ENCODE measurements at places on chromosomes 4 and X.

DNA sequence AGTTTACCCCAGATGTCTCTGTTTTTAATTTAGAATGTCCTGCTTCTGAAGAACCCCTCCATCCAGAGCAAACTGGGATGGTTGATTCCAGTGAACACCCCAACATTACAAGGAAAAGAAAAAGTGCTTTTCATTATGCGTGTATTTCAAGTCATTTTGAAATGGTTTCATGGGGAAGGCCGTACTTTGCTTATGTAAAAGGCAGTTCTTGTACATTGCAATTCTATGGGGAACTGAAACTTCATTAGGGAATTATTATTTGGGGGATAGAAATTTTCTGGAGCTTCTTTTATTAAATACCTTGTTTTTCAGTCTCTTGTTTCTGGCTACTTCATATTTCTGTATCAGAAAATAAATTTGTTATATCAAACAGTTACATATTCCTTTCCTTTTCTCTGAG, 96.9 kb upstream of the ZNF518B start:
- no peak for DNase-seq

DNA sequence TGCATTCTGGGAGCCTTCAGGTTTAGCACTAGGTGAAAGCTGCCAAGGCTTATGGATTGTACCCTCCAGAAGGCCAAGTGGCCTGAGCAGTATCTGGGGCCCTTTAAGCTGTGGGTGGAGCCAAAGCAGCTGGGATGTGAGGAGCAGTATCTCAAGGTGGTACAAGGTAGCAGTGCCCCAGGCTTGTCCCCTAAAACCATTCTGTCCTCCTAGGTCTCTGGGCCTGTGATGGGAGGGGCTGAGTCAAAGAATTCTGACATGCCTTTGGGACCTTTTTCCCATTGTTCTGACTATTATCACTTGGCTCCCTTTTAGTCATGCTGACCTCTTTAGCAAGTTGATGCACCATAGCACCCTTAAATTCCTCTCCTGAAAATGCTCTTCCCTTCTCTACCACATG, 99.1 kb upstream of the TSPAN7 start:
- no peak for DNase-seq

DNA sequence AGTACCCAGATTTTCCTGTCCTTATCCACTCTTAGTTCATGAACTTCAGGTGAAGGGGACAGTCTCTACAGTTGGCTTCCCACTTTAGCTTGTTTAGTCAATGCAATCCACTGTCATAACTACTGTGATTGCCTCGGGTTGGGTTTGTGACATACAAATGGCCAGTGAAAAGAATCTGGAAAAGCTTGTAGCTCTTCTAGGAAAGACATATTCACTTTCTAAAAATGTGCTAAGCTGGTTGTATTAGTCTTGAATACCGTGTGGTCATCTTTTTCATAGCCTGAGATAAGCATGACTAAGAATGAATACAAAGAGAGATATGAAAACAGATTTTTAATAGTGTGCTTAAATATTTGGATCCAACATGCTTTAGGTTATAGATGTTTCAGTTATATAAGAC, 1443.5 kb upstream of the IGFBP7 start:
- no peak for DNase-seq

DNA sequence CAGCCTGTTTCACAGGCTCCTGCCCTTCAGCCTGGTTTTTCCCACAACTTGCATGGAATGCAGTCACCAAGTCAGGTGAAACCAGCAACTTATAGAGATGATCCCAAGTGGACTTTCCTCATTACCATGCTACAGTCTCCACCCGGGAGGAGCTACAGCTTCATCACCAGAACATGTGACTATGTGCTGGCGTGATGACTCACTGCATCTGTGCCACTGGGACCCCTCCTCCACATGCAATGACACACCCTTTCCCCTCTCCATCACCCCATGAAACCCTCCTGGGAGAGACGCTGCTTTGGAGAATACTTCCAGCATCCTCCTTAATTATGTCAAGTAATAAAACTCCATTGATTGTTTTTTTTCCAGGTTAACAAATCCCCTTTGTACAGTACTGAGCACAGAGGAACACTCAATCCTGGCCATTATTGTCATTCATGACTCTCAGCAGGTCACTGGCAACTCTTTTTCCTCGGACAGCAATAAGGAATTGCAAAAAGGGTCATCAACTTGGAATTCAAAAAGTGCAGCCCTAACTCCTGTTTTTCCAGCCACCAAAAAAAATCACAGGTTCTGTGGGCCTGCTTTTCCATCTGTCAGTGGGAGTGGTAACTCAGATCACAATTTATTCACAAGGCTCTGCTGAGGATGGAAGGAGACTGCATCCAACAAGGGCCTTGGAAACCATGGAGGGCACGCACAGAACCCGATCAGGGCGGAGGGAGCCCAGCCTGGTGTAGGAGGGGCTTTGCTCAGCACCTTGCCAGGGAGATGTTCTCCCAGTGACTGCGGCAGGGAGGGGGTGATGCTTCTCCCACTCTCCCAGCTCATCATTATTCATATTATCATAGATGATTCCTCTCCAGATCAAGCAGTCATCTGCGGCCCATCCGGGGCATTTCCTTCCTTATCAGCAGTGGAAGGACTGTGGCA, 17.4 kb downstream of the QDPR start:
- no peak for DNase-seq

GRCh38 chr4:171981185-171981584, 168.0 kb downstream of the GALNTL6 start:
- DNase-seq: no peak

DNA sequence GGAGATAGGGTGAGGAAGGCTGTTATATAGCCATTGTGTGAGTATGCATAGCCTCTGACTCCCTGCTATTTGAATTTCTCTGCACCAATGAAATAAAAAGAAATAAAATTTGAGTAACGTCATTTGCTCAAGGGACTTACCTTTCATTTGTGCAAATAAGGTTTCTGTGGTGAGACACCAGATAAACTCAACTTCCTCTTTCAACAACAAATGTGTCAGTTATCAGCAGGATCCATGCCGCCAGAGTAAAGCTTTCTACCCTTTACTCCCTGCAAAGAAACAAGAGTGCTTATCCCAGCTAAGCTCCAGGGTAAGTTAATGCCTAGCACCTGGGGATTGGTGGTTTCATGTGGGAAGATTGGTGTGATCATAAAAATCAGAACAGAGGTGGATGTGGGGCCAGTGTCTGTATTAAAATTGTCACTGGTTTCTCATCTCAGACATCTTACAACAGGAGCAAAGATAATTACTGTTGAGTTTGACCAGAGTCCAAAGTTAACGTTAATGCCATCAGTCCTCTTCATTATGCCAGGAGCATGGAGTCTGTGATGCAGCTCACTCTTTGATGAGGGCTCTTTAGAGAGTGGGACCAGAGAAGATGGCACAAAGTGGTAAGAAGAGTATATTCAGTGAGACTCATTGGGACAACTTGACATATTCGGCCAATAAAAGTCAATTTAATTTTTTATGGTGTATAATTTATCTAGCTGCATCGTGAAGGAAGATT, at the start of gene P2RY10:
P2RY10 (plus strand) TSS at position 206 of the 727 bp plus-strand sequence. CDS start 15,130 bp downstream, outside the sequence.
- no peak for DNase-seq

DNA sequence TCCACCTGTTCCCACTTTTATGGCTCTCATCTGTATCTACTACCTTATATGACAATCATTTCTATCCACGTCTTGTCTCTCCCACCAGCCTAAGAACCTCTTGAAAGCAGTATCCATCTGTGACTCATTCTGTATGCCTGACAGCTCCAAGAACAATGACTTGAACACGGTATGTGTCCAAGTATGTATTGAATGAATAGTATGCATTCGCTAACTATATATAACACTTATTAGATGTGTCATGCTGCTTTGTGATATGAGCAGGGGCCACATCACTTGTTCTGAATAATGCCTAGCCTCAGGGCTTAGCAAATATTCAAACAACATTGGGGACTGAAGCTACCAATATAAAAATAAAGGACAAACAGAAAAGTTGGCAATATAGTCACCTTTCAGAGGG, 4.9 kb downstream of the OPHN1 start:
- DNase-seq: no peak

- no peak for DNase-seq
Measured at GRCh38 chrX:124226129-124226528, 106.3 kb upstream of the TEX13D start.

GRCh38 chr4:114349543-114350175, 248.9 kb upstream of the UGT8 start:
- DNase-seq: no peak

- no peak for DNase-seq
Measured at GRCh38 chr4:154687840-154688239, 56.0 kb upstream of the LRAT start.

DNA sequence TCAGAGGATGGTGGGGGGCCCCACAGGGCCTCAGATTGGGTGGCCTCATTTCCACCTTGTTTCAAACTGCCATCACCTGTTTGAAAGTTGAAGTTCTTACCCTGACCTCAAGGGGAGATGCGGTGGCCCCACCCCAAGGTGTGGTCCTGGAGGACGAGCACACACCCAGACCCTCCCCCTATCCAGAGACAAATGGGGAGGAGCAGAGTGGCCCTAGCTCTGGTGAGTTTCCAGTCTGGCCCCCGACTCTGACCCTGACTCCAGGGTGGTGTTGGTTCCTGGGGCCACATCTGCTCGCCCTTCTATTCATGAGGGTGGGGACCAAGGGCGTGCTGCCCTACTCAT, 36.3 kb upstream of the ADRA2C start:
- DNase-seq: no peak

Data from NCI-H1417 (cell line).